Ovary (tissue), 10 donors: ENCODE measurements at places on chromosomes 11 and 22.

DNA sequence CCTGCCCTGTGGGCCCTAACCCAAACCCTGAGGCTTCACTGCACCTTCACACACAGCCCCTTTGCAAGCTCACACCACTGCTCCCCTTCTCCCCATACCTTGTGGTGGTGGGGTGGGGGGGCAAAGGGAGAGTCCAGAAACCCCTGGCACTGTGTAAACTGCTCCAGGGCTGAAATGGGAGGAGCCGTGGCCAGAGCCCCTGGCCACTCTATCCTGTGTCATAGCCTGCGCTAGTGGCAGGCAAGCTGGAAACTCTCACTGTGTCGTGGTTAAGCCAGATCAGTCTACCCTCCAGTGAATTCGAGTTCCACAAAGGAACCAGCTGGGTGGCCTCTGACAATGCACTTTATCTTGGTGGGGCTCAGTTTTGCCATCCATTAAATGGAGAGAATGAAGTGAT lies 8.4 kb upstream of the SYT13 start:
- no peak overlapping the region for H3K27ac ChIP-seq
- H3K4me3 ChIP-seq: no peak overlapping the region
- DNase-seq: no peak
- no peaks in the 10 kb centered on the region for H3K36me3 ChIP-seq
- no peaks in the 10 kb centered on the region for H3K4me1 ChIP-seq

- H3K27me3 ChIP-seq: no peaks in the 10 kb centered on the region
- no peaks in the 10 kb centered on the region for H3K36me3 ChIP-seq
- no peaks in the 10 kb centered on the region for H3K4me1 ChIP-seq
Measured at GRCh38 chr11:11427542-11427941, 74.5 kb upstream of the CSNK2A3 start.

DNA sequence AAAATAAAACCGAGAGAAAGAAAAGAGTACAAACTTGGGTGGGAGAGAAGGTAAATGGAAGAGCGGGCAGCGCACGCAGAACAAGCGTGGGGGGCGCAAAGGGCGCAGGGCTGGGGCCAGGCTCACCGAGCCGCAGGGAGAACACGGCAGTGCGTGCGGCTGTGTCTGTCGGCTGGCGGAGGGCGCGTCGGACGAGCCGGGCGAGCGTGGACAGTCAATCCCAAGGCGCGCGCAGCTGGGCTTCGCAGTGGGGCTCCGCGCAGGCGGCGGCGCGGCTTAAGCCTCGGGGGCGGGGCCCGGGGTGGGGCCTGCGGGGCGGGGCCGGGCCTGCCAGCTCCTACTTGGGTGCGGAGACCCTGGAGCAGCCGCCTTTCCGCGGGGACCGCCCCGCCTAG lies at the start of gene UCP2:
Gene UCP2, minus strand, starts transcription at position 249 of the 395 bp plus-strand sequence. CDS start 4,465 bp downstream, outside the sequence.
- H3K4me1 ChIP-seq: no peaks in the 10 kb centered on the region
- peak within 1 kb of the TSS; percentile 58 for H3K27ac ChIP-seq
- peak; percentile 66 for DNase-seq
- H3K4me3 ChIP-seq: peak within 1 kb of the TSS; percentile 36

DNA sequence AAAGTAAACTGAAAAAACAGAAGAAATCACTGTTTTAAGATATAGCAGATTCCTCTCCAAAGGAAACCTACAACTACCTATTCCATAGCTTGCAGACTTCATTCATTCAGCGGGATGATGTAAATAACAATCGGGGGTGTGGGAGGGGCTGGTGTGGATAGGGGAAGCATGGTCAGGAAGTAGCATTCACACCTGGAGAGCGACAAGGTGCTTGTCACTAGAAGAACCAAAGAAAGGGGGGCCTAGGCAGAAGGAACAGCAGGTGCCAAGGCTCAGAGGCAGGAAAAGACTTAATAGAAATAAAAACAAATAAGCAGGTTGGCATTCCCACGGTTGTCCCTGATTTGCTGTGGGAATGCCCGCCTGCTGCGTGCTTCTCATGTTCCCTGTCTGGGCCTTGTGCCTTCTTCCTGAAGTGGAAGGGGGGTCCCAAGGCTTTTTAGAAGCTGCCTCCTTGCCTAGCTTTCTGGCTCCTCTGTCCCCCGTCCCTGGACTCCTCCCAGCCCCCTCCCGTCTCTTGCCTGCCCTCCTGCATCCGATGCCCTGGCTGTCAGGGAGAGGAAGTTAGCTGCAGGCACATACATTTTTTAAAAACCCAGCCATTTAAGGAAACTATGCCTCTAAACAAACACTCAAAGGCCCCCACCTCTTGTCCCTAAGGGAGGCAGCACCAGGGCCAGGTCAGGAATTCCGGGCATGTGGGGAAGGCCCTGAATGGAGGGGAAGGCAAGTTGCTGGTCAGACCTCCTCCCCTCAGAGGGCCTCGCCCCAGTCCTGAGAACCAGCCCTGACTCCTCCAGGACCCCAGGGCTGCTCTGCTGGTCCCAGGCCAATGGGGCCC lies 54.7 kb upstream of the PRDM11 start:
- peaks cover 8% of the 10 kb centered on the region for H3K4me1 ChIP-seq
- no peak overlapping the region for H3K27ac ChIP-seq
- DNase-seq: no peak
- no peaks in the 10 kb centered on the region for H3K27me3 ChIP-seq
- no peaks in the 10 kb centered on the region for H3K36me3 ChIP-seq
